Kasumi-1 (cell line): ENCODE measurements at places on chromosomes 2 and 18.

DNA sequence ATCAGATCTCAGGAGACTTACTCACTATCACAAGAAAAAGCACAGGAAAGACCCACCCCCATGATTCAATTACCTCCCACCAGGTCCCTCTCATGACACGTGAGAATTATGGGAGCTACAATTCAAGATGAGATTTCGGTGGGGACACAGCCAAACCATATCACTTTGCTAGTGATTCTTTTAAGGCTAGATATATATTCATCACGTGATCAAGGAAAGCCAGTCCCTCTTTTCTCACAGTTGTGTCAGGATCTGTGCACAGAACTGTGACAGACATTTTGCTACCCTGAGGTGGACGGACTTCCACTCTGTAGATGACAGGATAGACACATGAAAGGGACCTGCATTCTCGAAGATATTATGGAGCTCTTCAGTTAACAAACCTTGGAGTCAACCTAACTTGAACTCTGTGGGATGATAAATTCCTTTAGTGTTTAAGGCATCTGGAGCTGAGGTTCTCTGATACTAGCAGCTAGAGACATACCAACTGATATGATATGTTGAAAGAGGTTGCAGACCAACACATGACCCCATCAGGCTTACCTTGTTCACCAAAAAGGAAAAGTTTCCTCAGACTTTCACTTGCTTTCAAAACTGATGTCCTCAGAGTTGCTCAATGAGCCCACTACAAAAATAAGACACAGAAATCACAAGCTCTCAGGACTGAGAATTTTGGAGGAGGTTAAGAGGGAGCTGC is 66.3 kb upstream of the SCG2 start:
- no peak for DNase-seq

DNA sequence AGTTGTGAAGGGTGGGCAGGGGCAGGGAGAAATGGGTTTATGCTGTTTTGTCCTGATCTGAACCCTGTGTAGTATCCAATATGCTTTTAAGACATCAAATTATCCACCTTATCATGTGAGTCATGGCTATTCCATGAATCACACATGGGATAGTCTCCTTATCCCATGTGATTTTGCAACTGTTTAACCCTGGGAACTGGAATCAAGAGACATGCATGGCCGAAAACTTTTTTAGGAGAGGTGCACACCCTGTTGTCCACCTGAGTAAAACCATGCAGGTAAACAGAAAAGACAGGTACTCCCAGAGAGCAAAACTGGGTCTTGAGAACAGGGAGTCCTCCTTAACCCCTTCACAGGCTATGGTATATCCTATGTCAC is 490.6 kb upstream of the HS6ST1 start:
- DNase-seq = no peak

DNA sequence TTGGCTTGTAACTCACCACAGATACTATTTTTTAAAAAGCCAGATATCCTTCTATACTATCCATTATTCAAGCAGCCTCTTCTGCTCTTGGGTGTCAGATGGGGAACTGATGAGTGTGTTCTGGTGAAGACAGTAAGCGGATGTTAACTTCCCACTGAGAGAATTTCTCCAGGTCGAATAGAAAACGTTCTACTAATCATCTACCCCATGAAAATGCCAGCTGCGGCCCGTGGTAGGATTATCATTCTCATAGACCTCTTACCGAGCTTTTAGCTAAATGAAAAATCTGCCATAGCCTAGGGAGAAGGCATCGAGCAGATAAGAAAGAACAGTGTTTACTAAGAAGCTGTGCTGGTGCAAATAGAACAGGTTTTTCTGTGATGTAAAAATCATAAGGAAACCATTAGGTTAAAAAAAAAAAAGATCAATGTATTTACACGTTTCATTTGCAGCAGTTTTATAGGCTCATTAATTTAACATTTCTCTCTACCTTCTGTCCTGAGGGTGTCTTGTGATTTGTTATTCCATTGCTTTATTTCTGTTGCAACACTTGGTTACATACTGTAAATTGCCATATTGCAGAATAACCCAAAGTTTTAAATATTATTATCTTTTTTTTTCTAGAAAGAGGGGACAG is 1521.5 kb upstream of the ZEB2 start:
- DNase-seq = no peak

DNA sequence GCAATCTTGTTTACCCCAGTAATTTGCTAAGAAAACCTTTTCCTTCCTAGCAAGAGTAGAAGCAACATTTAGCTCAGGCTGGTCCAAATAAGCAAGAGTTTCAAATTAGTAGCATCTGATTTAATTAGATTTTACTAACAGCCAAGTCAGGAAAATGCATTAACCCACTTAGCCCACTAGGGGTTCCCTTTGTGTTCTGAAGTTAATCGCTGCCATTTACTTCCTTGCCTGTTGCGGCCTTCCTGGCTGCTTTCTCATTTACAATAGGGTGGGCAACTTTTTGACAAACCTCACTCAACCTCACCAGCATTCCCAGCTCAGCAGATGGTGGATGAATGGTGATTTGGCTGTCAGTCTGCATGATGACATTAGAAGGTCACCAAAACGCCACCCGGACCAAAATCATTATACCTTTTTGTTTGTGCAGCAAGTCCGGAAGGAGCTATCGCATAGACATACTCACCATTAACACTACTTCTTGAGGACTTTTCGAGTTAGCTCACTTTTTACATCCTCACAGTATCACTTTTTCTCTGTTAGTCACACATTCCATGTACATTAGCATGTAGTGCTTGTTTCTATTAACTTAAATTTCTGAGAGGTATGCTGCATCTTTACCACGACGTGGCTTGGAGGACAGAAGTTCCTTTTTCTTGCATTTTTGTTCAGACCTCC is 101.5 kb upstream of the SETBP1 start:
- peak; percentile 38 for DNase-seq

DNA sequence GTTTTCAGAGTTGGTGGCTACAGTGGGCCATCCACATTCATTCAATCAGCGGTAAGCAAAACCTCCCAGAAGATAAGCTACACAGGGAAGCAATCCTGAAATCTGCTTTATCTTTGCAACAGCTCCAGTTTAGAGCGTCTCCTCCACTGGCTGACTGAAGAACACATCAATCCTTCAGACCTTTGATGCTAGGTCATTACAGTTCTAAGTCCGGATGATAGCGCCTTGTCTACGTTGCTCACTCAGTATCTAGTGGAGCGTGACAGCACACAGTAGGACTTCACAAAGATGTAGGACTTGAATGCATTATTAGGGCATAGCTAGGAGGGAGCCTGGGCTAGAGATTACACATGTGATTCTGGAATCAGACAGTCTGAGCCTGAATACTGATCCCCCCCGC is 5.0 kb downstream of the COLEC12 start:
- no peak for DNase-seq

DNA sequence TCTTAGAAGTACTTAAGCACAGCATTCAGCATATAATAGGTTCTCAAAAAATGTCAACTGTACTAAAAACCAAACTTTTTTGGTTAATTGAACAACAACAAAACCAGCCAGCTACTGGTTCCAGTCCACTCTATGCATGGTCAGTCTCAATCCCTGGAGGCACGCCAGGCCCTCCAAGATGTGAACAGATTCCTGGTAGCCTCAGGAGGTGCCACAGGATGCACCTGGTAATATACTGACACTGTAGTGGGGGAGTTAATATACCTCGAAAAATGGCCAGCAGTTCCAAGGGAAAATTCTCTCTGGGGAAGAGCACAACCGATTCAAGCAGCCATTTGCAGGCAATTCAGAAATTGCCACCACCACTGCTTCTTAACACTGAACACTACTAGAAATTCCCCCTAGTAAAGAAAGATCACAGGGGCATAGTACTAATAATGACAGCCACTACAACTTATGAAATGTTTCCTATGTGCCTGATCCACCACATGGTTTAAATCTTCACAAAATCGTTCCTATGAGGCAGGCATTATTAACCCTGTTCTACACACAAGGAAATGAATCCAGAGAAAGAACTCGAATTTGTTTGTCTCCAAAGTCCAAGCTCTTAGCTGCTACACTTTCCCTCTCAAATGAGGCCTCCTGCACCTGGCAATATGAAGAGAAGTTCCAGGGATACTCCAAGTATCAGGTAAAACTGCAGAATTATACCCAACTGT is 3.4 kb downstream of the MGAT4A start:
- DNase-seq = no peak

DNA sequence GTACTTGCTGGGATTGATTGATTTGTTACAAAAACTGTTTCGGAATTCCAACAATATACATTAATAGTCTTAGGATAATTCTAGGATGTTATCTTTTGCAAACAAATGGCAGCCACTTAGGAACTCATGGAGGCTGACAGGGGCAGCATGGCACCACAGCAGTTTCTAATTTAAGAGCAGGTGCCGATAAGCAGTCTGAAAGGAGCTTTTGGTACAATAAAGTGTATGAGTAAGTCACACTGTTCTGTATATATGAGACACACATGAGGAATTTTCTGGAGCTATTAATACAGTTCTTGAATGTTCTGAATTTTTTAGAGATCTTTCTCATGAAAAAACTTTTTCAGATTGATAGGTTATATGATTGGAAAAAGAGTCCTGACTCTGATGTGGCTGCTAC is 52.2 kb downstream of the EIF5B start:
- no peak for DNase-seq

- DNase-seq = no peak
Observed at GRCh38 chr18:65411061-65411460, 339.8 kb upstream of the CDH7 start.

- DNase-seq = peak; percentile 69
Observed at GRCh38 chr2:164841719-164842623, at the start of gene COBLL1. Gene COBLL1 (minus strand): TSS chr2:164841823. CDS start chr2:164841196, 627 bp downstream.

GRCh38 chr18:25819746-25820363 is 270.6 kb downstream of the SS18 start:
- no peak for DNase-seq

GRCh38 chr18:23334569-23334968 is 118.5 kb upstream of the RIOK3 start:
- DNase-seq = no peak

DNA sequence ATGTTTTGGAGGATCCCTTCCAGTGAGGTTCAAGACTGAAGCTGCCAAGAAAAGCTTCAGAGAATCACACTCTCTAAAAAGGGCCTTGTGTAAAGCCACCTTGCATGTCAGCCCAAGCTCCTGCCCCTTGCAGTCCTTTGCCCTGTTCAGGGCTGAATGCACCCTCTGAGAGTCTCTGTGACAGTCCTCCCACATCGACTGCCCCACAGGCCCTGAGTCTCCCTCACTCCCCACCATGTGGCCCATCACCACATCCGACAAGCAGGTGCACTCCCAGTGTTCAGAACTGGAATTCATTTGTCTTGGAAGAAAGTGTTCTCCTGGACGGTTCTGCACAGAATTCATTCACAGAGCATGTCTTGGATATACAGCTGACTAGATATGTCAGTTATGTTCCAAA is 31.0 kb downstream of the BCL11A start:
- DNase-seq = no peak

- no peak for DNase-seq
Observed at GRCh38 chr18:70956554-70956953, 667.7 kb downstream of the SOCS6 start.

GRCh38 chr2:65081232-65081685 is 25.0 kb downstream of the CEP68 start:
- peak; percentile 100 for DNase-seq

DNA sequence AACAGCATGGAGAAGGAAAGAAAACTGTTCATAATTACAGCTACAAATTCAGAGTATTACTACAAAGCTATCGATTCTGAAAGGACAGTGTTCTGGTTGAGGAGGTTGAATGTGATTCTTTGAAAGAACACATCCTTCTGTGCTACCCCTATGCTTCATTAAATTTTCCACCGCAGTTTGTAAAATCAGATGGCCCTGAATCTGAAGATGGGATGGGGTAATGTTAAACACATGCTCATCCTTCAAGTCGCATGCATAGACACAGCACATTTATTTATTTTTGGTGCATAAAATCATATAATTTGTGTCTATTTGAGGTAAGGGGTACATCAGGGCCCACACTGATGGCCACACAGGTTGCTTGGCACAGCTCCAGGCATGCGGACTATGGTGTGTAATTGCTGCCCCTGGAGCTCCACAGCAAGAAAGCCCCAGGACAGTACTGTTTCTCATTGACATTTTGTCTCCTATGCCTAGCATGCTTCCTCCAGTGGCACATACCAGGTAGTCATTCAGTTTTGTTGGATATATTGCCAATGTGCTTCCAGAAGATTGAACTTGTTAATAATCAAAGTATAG is 238.8 kb upstream of the TANK start:
- no peak for DNase-seq
